ENCODE measurements at places on chromosomes 11 and 22. TPM values are rescaled to one million over a fixed set of nuclear protein-coding genes. Genes with fewer than 3 reads are reported as not detected.

GRCh38 chr11:132187814-132188213 lies 817.4 kb downstream of the NTM start:
- no peak for DNase-seq

DNA sequence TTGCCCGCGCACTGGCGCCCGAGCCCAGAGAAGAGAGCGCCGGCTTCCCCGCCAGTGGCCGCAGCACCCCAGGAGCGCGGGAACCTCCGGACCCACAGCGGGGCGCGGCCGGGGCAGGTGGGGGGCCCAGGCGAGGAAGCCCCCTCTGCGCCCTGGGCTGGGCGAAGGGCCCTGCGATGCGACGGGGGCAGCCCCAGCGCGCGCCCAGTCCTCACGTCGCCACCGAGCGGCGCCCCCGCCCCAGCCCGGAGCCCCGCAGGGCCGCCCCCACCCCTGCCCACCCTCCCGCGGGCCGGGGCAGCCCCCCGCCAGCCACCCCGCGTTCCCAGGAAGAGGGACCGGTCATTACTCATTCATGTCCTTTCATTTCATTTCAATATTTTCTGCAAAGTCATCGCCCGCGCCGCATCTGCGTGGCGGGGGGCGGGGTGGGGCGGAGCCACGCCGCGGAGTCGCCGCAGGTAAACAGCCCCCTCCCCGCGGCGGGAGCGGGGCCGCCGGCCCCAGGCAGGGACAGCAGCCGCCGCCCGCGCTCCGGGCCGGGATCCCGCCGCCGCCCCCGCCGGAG lies 673 bp upstream of the PANX2 start:
- peak; percentile 60 for DNase-seq

DNA sequence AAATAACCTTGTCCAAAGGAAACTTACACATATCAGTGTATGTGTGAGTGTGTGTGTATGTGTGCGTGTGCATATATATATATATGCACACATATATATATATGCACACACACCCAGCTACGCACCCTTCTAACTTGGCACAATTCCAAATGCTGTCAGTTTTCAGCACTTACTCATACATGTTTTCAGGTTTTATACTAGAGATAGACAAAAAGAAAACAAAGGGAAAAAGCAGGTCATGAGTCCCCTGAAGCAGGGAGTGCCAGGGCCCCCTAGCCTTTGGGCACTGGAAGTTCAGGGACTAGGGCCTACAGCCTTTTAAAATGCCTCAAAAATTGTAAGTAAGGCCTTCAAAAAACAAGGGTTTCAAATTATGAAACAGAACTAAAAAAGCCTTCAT lies 265.4 kb downstream of the CADM1 start:
- no peak for DNase-seq

- no peak for DNase-seq
Measured at GRCh38 chr22:36833073-36833472, 16.2 kb upstream of the PVALB start.

GRCh38 chr11:126411971-126412381 lies 56.5 kb downstream of the ST3GAL4 start:
- no peak for DNase-seq

DNA sequence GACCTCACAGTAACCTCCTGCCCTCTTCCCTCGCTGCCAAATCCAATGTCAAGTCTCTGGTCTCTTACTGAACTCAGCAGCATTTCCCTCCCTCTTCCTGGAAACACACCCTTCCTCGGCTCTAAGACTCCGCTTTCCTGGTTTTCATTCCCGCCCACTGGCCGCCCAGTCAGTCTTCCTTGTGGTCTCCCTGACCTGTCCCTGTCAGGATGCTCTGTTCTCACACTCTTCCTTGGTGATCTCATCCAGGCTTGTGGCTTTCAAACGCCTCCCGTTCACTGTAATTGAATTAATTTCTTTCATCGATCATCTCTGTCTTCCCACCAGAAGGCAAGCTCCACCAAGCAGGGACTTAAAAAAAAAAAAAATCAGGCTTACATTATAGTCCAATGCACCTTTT lies 33.5 kb downstream of the MYO18B start:
- DNase-seq: no peak

- DNase-seq: no peak
Measured at GRCh38 chr22:49289822-49290679, 537.6 kb downstream of the BRD1 start.

DNA sequence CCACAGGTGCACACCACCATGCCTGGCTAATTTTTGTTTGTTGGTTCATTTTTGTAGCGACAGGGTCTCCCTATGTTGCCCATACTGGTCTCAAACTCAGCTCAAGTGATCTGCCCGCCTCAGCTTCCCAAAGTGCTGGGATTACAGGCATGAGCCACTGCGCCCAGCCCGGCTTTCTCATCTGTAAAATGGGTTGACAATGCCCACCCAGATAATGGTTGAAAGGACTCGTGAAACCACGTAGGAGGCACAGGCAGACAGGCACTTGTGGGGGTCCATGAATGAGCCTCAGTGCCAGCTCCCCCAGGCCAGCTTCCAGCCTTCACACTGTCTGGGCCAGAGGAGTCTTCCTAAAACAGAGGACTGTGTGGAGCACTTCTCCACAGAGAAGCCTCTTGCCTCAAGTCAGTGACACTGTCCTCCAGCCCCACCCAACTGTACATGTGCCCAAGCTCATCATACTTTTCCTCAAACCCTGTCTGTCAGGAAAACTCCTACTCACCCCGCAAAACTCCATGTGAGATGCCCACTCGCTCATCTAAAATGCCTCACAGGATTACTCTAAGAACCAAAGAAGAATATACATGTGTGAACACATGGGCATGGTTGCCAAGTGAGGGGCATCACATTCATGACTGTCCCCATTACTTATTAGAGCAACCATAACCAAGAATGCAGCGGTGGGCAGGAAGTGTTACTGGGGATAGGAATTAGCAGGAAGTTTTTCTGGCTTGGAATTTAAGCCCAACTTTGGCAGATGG lies 32.1 kb upstream of the WNT7B start:
- no peak for DNase-seq

- DNase-seq: no peak
Measured at GRCh38 chr11:125946712-125947418, 1.0 kb downstream of the VSIG10L2 start.

DNA sequence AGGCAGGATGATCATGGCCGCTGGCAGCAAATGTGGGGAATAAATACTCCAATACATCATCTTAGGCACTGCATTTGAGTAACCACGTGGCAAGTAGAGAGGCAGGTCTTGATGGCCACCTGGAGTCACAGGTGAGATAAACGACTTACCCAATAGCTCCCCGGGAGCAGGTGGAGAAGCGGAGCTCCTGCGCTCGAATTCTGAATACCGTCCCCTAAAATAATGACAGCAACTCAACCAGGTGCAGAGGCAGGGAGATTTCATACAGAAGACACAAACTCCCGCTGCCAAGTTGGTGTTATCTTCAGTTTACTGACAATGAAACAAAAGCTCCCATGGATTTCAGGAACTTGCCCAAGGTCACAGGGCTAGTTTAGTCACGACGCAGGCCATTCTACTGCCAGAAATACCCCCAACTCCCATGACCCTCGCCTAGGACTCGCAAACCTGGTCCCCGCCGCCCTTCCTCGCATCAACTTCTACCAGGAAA lies 437 bp downstream of the SLC43A3 start:
- peak; percentile 38 for DNase-seq

DNA sequence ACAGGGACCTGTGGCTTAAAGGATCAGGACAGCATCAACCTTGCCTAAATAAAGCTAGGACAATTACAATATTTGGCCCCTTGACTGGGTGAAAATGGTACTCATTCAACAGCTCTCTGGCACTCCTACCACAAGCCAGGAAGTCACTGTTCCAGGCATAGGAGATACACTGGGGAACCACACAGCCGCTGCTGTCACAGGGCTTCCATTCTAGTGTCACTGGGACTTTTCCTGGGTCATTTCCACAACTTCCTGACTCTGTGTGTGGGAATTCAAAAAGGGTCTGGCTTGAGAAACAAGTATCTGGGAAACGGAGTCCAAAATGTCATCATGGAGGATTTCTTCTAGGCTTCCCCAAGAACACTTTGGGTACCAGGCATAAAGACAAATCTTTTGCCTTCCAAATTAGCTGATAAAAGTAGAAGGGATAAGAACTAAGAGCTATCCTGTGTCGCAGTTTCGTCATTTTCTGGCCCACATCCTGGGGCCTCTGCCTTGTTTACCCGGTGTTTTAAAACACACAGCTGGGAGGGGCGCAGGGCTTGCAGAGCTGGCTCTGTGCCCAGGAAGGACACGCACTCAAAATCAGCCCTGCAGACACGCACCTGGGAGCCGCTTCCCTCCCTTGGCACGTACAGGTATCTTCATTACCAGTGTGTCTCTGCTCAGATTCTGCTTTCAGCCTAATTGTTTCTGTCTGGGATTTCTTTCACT lies 38.0 kb downstream of the TMEM45B start:
- DNase-seq: peak; percentile 83

DNA sequence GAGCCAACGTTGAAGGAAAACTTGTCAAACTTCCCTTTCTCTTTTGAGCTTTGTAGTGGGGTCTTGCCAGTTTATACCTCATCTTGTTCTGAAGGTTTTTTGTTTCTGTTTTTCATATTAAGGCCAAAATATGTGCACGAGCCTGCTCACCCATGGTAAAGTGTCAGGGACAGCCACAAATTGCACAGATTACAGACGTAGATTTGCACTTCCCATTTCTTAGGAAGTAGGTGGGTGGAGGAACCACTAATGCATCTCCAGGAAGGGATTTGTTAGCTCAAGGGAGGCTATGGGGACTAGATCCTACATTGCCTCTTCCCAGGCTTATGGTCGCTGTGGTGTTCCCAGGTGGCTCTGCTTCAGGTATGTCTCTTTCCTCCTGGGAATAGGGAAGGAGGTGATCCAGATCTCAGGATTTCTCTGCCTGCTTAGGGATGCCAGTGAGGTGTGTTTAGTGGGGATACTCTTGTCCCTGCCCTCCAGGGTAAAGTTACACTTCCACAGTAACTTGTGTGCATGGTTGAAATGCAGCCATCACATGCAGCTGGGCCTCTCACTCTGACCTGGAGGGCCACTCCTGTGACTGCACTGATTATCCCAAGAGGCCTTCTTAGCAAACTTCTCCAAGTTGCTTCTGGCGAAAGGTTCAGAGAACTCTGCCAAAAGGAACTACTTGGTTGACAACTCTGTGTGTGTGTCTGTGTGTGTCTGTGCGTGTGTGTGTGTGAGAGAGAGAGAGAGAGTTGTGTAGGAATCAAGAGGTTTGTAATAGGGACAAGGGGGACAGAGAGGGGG lies 9.8 kb downstream of the PPFIBP2 start:
- no peak for DNase-seq

- DNase-seq: peak; percentile 31
Measured at GRCh38 chr11:126375726-126376125, 20.2 kb downstream of the ST3GAL4 start.

GRCh38 chr11:117820071-117820470 lies 4.5 kb downstream of the FXYD2 start:
- no peak for DNase-seq

DNA sequence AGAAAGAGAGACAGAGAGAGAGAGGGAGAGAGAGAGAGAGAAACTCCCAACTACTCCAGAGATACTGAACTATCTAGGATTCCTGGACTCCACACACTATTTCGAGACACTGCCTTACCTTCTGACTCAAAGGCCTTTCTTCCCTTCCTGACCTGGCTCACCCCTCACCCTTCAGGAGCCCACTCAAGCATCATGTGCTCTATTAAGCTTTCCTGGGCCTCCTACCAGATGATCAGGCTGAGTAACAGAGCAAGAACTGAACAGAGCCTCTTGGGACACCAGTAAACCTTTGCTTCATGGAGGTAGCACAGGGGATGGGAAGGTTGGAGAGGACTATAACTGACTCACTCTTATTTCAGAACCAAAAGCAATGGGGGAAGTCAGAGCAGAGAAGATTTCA lies 31.4 kb downstream of the PLEKHA7 start:
- no peak for DNase-seq

DNA sequence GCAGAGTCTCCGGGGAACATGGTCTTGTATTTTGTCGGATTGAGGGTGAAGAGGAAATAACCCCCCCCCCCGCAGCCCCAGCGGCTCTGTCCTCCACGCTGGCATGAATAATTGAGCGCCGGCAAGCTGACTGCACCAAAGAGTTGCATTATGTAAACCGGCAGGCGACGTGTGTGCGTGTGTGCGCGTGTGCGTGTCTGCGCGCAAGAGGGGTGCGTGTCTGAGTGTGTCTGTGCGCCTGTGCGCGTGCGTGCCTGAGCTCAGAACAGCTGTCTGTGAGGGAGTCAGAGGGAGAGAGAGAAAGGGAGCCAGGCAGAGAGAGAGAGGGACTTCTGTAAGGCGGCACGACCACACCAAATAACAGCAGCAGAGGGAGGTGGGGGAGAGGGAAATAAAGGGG lies 94.4 kb downstream of the SCN3B start:
- DNase-seq: peak; percentile 61

DNA sequence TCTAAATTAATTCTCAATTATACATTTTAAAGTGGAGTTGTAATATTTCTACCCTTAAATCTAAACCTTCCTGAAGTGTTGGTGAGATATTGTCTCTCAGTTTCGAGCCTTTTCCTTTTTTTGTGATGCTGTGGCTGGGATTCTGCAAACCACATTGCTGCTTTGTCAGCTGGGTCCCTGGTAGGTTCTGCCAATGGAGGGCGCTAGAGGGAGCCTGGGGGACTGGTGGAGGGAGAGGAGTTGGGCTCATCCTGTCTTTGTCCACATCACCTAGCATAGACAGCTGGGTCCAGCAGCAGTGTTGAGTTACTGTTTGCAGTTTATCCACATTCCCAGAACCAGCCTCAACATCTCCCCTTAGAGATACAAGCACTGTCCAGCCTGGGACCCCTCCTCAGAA lies 41.0 kb downstream of the TRAF6 start:
- no peak for DNase-seq

The RNF214 gene
- 7.1 TPM for total RNA-seq

The TYR gene
- total RNA-seq: not detected

The ACR gene
- 0.20 TPM for total RNA-seq

The SLC1A2 gene
- total RNA-seq: not detected

The CD3E gene
- total RNA-seq: not detected

The LMO2 gene
- 78.4 TPM for total RNA-seq

The FOLR3 gene
- total RNA-seq: not detected

The SLC15A3 gene
- 4.6 TPM for total RNA-seq

The PDGFB gene
- 29.6 TPM for total RNA-seq

The CALCA gene
- not detected for total RNA-seq

The TST gene
- total RNA-seq: 54.9 TPM

The RIN1 gene
- 3.5 TPM for total RNA-seq
